ENCODE measurements at places on chromosomes 1 and 21.

DNA sequence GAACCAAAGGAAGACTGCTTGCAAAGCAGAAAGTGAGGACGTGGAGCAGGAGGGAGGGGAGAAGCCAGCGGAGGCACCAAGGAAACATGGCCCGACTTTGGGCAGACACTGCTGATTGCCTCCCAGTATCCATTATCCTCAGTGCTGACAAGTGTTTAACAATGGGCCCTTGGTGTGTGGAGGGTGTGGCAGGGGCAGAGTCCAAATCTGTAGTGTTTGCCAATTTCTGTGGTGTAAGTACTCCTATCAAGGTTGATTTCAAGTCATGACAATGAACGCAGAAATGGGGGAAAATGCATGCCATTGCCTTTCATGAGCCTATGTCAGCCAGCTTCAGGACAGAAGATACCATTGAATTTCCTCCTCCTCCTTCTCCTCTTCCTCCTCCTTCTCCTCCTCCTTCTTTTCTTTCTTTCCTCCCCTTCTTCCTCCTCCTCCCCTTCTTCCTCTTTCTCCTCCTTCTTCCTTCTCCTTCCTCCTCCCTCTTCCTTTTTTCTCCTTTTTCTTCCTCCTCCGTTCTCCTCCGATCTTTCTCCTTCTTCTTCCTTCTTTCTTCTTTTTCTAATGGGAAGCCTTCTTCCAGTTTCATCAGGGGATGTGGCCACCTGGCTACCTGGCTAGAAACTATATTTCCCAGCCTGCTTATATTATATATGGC is 10.3 kb upstream of the PHC2 start:
- DNase-seq, result no peak

- DNase-seq, result no peak
These were observed 78.5 kb downstream of the ARHGEF10L start for GRCh38 chr1:17617787-17618557.

DNA sequence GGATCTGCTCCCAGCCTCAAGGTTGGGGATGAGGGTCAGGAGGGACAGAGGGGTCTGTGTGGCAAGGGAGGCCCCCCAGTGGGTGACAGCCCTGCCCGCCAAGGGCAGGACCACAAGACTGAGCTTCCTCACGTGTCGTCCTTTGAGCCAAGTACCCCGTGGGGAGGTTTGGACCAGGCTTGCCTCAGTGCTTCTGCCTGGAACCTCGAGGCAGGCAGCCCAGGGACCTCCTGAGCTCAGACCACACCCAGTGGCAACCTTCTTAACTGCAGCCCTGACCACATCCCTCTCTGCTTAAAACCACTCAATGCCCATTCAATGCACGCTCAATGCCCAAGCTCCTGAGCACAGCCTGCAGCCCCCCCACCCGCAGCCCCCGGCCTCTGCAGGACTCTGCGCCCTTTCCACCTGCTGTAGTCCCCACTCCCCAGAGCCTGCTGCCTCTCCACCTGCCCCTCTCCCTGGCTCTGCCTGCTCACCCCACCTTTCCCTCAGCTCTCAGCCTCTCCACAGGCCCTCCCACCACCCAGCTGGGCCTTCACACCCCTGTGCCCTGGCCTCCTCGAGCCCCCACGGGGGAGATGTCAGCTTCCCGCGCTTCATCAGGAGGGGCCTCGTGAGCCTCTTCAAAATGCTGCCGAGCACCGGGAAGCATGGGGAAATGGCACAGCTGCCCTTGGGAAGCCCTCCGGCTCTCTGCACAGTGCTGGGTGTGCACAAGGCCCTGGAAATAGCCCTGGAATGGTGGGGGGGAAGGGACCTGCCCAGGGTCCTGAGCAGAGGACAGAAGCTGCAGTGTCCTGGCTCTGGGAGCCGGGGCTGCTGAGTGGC is 129.3 kb upstream of the VAMP3 start:
- no peak for DNase-seq

DNA sequence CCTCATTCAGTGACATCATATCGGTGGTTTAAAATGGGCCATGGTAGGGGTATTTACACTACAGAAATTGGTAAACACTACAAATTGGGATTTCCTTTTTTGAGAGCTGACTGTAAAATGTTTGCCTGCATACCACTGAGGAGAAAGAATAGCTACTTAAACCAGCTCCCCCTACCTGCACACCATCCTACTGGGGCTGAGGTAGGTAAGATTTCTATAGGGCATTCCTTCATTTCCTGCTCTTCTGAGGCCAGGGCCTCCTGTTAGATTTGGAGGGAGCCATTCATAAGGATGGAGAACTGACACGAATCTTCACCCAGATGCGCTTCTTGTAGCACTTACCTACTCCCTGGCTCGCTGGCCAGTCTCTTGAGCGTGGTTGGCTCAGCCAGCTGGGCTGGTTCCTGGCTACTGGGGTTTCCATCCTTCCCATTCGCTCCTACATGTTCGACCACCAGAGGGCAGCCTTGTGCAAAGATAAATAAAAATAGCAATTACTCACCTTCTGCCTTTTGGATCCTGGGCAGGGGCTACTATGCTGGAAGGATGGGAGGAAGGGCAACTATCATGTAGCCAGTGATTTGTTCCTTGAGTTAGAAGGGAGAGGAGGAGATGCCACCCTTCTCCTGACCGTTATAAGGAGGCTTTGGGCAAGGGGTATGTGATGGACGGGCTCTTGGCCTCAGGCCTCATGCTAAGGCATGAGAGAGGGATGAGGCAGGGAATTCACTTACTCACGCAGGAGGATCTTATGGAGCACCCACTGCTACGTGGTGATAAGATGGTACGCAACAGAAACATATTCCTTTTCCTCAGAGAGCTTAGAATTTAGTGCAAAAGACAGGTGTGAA is 10.7 kb downstream of the OPTC start:
- peak; percentile 83 for DNase-seq

DNA sequence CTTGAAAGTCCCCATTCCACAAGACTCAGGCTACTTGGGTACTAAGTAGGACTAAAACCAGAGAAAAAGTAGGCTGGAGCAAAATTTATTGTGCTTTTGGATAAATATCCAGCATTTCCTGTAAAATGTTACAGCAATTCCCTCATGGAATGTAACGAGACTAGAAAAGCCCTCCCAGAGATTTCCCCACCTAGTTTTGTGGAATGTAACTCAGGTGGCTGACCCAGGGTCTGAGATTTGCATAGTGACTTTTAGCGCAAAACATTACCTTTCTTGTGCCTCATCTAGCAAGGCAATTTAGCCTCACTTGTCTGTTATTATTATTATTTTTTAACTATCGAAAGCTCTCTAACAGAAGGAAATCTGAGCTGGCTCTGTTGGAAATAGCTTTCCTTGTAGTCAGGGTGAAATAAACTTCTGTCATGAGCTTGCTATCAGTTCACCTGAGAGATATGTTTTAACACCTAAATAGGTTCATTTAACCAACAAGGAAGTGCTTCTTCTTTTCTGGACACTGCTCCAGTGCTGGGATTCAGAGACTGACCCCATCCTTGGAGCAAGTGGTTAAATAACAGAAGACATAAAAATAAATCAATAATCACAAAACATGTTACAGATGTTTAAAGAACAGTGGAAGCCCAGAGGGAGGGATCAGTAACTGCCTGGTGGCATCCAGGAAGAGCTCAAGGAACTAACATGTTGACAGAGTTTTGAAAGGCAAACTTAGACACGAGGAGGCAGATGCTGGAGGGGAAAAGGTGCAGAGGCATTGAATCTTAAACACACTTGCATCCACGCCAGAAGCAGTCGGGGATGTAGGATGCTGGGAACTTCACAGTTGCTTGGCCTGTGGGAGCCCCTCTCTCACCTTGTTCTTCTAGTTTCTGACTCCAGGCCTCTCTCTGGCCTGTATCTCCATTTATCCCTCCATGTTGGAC is 68.3 kb upstream of the RHOU start:
- peak; percentile 10 for DNase-seq

DNA sequence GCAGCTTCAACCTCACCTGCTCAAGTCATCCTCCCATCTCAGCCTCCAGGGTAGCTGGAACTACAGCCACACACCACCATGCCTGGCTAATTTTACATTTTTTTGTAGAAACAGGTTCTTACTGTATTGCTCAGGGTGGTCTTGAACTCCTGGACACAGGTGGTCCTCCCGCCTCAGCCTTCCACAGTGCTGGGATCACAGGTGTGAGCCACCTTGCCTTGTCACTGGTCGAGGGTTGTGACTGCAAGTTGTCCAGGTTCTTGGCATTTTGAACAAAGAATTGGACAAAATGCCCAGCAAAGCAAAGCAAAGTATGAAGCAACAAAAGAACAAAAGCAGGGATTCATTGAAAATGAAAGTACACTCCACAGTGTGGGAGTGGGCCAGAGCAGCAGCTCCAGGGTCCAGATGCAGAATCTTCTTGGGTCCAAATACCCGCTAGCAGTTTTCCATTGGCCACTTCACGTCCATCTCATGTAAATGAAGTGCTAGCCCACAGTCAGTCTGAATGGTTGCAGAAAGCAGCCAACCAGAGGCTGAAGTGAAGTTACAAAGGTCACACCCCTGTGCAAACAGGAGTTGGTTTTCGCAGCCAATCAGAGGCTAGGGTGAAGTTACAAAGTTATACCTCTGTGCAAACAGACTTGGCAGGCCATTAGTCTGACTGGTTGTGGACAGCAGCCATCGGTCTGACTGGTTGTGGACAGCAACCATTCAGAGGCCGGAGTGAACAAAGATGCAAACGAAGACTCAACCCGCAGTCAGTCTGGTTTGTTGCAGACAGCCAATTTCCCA is 109.5 kb upstream of the KIF26B start:
- no peak for DNase-seq

DNA sequence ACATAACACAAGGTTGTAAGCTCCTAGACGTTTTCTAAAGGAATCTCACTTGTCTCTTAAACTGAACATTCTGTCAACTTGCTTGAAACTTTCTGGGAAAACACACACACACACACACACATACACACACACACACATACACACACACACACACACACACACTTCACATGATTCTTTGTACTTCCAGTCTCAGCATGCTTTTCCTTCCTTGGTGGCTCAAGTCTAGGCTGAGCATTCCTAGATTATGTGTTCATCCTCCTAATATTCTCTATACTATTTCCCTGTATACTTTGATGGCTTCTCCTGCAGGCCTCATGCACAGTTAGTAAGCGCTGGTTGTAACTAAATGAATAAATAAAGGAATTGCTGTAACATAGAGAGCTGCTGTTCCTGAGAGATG is 372.1 kb downstream of the PTPRC start:
- DNase-seq, result no peak

- DNase-seq, result no peak
These were observed 409.4 kb upstream of the DAB1 start for GRCh38 chr1:57833296-57833695.

DNA sequence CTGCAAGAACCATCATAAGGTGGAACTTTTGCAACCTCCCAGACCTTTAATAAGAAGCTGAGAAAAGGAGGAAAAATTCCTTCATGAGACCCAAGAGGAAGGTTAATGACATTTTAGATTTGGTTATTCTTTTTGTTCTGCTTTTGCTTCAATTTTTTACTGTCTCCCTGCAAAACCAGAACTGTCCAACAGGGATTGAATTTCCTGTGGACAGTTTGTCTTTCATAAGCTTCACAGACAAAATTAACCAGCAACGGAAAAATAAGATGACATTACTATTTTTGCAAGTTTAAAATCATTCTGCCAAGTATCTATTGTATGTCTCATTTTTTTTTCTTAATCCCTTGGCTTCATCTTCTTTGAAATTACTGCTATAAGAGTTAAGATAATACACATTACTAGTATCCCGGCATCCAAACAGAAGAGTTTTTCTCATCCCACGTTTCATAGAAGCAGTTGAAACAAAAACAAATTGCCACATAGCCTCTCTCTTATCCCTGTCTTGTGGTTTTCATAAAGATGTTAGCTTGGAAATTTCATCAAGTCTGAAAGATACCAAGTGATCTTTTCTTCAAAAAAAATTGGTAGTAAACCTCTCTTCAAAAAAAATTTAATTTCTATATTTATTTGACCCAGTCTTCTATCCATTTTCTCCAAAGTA is 465.3 kb upstream of the PTBP2 start:
- DNase-seq, result no peak

DNA sequence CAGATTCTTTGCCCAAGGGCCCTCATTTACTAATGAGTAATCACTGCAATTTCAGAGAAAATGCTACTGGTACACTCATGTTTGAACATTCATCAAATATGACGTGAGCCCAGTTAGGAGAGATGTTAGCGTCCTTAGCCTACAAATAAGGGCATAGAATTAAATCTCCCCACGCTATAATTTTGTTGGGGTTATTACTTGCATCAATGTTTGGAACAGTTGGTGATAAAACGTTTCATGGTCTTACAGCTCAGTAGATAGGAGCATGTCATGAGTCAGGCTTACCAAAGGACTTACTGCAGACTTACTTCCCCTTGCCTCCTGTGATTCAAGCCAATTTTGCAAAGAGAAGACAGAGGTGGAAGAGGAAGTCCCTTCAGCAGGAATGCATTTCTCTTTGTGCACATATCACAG is 304.0 kb downstream of the KIF26B start:
- no peak for DNase-seq

DNA sequence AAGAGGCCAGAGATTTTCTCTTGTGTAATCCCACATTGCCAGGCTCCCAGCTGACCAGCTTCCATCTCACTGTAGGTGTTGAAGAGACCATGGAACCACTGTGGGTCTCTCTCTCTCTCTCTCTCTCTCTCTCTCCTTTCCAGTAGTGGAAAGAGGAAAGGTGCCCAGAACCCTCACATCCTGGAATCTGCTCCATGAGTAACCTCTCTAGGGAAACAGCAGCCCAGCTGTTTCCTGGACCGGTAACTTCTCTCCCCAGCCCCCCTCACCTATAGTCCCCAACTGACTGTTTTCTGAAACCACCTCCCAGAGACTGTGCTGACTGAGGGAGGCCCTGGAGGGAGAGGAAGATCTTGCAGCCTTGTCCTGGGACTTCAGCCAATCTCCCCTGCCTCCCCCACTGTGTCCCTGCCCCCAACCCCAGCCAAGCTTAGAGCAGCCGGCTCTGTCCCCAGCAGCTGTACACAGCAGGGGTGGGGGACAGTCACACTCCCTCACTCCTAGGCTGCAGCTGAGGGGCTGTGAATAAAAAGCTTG is 20.6 kb upstream of the SLC45A3 start:
- DNase-seq, result no peak

GRCh38 chr1:68620571-68620970 is 123.7 kb upstream of the DEPDC1 start:
- DNase-seq, result no peak

DNA sequence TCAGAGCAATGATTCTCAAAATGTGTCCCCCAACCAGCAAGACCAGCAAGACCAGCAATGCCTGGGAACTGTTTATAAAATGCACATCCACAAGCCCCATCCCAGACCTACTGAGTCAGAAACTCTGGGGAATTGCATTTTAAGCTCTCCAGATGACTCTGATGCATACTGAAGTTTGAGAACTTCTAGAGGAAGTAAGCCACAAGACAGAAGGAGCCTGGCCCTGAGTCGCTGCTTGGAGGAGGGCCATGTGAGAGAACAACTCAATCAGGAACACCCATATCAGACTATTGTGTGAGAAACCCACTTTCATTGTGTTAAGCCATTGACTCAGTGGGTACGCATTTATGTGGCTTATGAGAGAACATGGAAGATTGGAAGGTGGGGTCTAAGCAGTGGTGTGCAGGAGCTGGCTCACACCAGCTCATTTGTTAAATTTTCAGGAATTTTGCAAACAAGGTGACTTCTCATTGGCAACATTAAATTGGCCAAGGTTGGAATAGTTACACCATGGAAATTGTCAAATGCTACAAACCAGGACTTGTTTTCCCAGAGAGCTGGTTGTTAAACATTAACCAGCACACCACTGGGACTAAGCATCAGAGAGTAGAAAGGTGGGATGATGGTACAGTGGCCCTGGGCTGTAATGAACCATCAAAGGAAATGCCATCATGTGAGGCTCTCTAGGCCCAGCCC is 38.9 kb downstream of the ATP1A1 start:
- no peak for DNase-seq
